ENCODE measurements at places on chromosomes 4 and X.

GRCh38 chrX:46433892-46434291, 111.3 kb downstream of the ZNF674 start:
- DNase-seq = no peak

GRCh38 chr4:25029479-25030276, 1.1 kb downstream of the LGI2 start:
- DNase-seq = no peak

DNA sequence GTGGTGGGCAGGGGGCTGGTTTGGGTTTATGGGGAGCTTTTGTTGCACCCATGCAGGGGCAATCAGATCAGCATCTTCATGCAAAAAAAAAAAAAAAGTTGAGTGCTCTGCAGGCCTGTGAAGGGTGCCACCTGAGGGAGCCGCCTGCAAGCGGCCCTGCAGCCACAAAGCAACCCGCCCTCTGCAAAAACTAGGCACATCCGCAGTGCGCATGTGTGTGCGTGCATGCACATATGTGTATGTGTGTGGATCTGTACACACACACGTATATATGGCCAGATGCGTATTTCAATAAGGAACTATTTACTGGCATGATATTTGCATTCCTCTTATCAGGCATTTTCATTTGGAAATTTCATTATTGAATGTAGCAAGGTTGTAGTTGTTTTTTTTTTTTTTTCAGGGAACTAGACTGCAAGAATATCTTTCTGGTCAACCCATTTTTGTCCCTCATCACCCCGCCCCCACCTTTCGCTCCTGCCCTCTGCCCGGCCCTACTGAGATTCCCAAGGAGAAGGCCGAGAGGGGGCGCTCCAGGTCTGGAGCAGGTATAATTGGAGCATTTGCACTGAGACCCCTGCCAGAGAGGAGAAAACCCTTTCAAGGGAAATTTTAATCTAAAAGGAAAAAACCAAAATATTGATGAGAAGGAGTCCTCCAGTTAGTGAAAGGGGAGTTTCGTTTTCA, 18.1 kb downstream of the CCNQ start:
- no peak for DNase-seq

- DNase-seq = no peak
Observed at GRCh38 chr4:144894573-144894972, 203.4 kb downstream of the ANAPC10 start.

GRCh38 chrX:152932144-152932543, 34.3 kb downstream of the ZNF185 start:
- DNase-seq = no peak

Data from kidney capillary endothelial cell (primary cell).